M059J (cell line): ENCODE measurements at places on chromosomes 3 and 15. TPM values are rescaled to one million over a fixed set of nuclear protein-coding genes. Genes with fewer than 3 reads are reported as not detected.

DNA sequence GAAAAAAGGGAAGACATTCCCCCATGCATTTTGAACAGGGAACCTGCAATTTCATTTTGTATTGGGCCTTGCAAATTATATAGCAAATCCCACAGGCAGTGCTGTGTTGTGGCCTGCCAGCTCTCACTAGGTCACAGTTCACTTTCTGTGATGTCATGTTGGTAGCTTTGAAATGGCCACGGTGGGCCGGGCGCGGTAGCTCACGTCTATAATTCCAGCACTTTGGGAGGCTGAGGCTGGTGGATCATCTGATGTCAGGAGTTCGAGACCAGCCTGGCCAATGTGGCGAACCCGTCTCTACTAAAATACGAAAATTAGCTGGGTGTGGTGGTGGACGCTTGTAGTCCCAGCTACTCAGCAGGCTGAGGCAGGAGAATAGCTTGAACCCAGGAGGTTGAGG is 27.0 kb upstream of the C15orf39 start:
- no peak for DNase-seq

- no peak for DNase-seq
Observed at GRCh38 chr3:123448536-123449101, at the start of gene ADCY5. TSS of gene ADCY5 (minus strand) at chr3:123449090. CDS start at chr3:123448545, 545 bp downstream.

DNA sequence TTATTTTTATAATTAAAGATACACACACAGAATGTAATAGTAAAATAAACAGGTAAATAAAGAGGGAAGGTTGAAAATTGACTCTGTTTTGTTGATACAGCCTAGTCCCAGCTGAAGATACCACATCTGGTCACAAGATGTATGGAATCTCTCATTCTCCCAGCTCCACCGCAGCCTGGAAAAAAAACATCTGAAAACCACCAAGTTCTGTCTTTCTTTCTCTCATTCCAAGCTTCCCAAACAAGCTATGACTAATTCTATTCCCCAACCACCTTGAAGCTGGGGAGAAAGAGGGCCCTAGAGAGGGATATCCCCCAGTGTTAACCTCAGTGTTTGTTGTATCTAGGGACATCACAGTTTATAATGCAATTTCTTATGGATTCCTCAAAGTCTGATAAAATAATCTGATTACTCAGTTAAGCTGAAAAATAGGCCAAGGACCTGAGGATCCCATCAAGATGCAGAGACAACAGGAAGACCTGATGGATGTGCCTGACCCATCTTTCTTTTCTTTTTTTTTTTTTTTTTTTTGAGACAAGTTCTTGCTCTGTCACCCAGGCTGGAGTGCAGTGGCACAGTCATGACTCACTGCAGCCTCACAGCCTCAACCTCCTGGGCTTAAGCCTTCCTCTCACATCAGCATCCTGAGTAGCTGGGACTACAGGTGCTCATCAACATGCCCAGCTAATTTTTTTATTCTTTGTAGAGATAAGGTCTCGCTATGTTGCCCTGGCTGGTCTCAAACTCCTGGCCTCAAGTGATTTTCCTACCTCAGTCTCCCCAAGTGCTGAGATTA is 38.1 kb downstream of the SRGAP3 start:
- peak; percentile 69 for DNase-seq

DNA sequence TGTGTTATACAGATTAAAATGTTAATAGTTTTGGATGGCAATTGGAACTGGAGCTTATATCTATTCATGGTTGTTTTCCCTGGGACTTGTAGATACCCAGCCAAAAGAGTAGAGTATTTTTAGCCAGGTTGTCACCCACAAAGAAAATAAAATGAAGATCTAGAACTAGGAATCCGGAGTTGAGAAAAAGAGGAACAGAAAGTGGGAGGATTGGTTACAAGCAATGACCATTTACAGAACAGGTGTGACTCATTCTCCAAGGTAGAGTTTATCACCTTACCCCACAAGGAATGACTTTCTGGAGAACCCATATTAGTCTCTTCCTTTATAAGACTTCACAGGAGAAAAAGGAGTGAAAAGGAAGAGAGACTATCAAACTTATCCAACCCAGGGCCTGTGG is 99.8 kb downstream of the TMEM108 start:
- DNase-seq = no peak

GRCh38 chr15:78234515-78235040 is at the start of gene ACSBG1:
TSS of gene ACSBG1 (minus strand) at chr15:78234565. CDS start at chr15:78234501, 64 bp downstream.
- no peak for DNase-seq

GRCh38 chr15:74377831-74378766 is 10.7 kb upstream of the CYP11A1 start:
- DNase-seq = no peak

DNA sequence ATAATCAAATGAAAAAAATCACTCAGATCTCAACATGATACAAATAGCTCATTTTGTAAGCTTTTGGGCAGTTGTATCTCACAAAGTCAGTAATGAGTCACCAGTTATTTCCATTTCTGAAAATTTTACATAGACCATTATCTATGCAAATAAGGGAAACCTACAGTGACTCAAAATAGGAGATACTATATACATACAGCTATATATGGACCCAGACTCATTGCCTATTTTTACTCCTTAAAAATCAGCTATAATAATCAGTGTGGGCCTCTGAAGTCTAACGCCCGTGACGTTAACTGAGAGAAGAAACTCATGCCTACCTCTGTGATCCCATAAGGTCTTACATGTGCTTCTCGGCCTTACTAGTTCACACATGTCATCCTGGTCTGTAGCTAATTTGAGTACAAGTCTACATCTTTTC is 31.6 kb downstream of the LRIG1 start:
- DNase-seq = no peak

Gene PRSS50
- total RNA-seq = not detected in 2 replicates

Gene CCR8
- total RNA-seq = not detected in 2 replicates

Gene HAUS2
- 62.4 and 138 TPM in 2 replicates for total RNA-seq
